ENCODE measurements at places on chromosomes 12 and 14. TPM values are rescaled to one million over a fixed set of nuclear protein-coding genes. Genes with fewer than 3 reads are reported as not detected.

DNA sequence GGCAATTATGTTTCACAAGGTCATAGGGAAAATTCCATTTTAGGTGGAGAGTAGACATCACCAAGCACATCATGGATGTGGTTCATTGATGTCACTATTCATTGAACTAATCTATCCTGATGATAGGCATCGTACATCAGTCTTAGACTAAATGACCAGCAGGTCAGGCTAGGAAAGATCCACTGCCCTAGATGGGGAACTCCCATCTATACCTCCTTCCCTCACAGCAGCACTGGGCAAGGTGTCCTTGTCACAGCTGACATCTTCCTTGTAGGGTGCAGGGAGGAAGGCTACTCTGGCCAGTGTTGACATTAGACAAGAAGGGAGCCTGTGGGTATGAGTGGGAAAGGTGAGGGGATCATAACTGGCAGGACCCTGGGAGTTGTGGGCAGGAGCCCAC, 63.8 kb upstream of the CAPRIN2 start:
- no peak for DNase-seq

The TAS2R43 gene
- total RNA-seq = 0.42 TPM

- no peak for DNase-seq
Measured at GRCh38 chr14:35158951-35159653, 36.8 kb downstream of the PRORP start.

- peak; percentile 76 for DNase-seq
Measured at GRCh38 chr12:56628671-56629458, 1.3 kb downstream of the BAZ2A start.

DNA sequence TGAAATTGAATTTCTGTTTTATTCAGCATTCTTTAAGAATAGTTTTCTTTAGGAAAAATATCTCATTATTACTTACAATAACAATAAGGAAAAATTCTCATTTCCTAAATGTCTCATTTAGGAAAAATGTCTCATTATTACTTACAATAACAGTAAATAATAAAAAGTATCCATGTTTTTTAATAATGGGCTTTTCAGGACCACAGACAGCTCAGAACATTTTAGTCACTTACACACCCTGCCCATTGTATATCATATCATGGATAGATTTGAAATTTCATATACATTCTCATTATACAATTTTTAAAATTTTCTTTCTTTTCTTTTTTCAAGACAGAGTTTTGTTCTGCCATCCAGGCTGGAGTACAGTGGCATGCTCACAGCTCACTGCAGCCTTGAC, 58.9 kb downstream of the ASCL1 start:
- no peak for DNase-seq

DNA sequence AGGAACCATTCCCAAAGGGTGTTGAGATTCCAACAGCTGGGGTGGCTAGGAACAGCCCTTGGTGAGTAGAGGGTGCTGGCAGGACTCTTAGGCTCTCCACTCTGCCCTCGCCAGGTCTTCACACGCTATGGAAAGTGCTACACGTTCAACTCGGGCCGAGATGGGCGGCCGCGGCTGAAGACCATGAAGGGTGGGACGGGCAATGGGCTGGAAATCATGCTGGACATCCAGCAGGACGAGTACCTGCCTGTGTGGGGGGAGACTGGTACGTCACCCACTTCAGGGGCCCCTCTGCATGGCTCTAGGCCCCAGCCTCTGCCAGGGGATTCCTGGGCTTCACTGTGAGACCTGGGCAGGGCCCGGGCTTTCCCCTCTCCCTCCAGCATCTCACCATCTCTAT, 8.0 kb upstream of the SMARCD1 start:
- DNase-seq = no peak

DNA sequence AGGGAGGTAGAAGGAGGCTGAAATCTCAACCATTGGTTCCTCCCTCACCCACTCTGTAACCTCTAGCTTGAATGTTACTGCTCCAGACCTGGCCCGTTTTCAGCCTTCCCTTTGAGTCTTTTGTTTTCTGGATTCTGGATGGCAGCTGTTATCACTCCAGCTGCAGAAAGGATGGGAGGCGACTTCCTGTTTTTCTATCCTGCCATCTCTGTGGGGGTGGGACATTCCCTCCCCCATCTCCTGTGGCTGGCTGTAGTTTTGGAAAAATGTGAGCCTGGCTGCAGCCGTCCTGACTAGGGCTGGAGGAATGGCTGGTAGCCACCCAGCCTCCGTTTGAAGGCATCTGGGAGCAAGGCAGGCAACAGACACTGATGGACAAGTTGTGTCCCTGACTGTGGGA, 2.9 kb upstream of the PPFIBP1 start:
- peak; percentile 9 for DNase-seq

GRCh38 chr12:12608557-12608957, 3.1 kb upstream of the CREBL2 start:
- DNase-seq = no peak

The KRT85 gene
- total RNA-seq = not detected

DNA sequence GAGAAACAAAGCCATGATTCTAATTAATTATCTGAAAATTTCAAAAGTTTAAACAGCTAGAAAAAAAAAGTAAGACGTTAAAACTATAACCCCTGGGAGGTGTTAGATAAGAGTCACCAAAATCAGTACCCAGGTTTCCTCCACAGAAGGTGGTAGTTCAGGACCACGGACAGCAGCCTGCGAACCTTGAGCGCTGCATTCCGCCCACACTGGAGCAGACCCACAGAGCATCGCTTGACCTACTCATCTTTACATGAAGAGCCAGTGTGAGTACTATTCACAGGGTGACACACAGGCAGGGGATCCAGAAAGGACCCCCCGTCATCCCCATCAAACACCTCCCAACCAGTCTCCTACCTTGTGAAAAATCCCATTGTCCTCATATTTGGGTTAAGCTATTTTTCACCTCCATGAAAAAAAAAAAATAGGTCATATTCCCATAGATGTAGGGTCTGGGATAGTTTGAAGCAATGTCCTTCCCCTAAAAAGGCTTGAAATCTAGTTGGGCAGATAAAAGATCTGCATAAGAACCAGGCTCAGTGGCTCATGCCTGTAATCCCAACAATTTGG, 8.8 kb upstream of the CHGA start:
- no peak for DNase-seq

GRCh38 chr14:62885451-62885850, 159.8 kb downstream of the KCNH5 start:
- DNase-seq = no peak

The CCDC175 gene
- total RNA-seq = 0.42 TPM

The NUBPL gene
- total RNA-seq = 13.5 TPM

GRCh38 chr12:4111010-4111409, 162.6 kb upstream of the CCND2 start:
- DNase-seq = no peak

GRCh38 chr12:54060975-54061778, 7.5 kb downstream of the HOXC4 start:
- DNase-seq = no peak

- DNase-seq = no peak
Measured at GRCh38 chr12:89701606-89702206, 6.9 kb downstream of the ATP2B1 start.

- no peak for DNase-seq
Measured at GRCh38 chr14:88352698-88353097, 29.6 kb upstream of the KCNK10 start.

- peak; percentile 30 for DNase-seq
Measured at GRCh38 chr14:104350463-104351185, 212.2 kb downstream of the KIF26A start.

The SYCP3 gene
- 0.15 TPM for total RNA-seq

The GPR137C gene
- total RNA-seq = 0.39 TPM

The CNIH1 gene
- 105 TPM for total RNA-seq

The GLT1D1 gene
- not detected for total RNA-seq

DNA sequence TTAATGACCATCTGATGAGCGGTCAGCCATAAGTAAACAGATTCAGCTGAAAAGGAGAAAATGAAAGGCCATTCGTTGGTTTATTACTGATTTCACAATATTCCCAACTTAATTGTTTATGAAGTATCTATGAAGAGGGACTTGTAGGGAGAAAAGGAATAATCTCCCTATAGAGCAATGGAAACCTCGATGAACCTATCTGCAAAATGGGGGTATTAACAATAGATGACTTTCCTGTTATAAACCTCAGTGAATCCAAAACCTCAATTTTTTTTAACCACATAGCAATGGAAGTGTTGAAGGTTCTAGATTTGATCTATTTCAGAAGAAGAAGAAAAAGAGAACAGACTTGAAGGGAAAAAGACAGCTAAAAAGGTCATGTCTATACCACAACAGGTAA, 2.0 kb downstream of the WIF1 start:
- DNase-seq = no peak

GRCh38 chr14:70803321-70804310, 5.7 kb downstream of the MAP3K9 start:
- no peak for DNase-seq

DNA sequence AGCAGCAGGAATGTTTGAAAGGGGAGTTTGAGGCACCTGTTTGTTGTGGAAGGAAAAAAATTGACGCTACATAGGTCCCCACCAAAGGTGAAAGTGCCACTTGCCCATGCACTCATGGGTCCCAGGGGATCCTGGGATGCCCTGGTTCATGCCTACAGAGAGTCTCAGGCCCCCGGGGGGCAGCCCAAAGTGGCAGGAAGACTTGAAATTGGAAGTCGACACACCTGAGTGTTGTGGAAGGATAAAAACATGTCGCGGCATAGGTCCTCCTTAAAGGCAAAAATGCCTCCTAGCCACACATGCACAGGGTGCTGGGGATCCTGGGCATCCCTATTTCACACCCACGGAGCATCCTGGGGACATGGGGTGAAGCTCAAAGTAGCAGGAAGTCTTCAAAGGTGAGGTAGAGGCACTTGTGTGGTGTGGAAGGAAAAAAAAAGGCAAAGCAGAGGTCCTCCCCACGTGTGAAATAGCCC, 576.1 kb downstream of the ALG10 start:
- DNase-seq = no peak

The SLC5A8 gene
- 0.06 TPM for total RNA-seq

The RNU4-1 gene
- 2,546 TPM for total RNA-seq

- DNase-seq = no peak
Measured at GRCh38 chr12:96093543-96094196, 58.3 kb upstream of the LTA4H start.

GRCh38 chr14:73771848-73772638, 57.9 kb upstream of the PNMA1 start:
- peak; percentile 80 for DNase-seq

The ACRBP gene
- total RNA-seq = 3.4 TPM

GRCh38 chr12:27614866-27615265, 81.4 kb upstream of the REP15 start:
- DNase-seq = no peak

GRCh38 chr14:21589317-21589716, 9.4 kb upstream of the OR10G3 start:
- no peak for DNase-seq

GRCh38 chr14:101965181-101965544, 790 bp downstream of the DYNC1H1 start:
- peak; percentile 81 for DNase-seq

DNA sequence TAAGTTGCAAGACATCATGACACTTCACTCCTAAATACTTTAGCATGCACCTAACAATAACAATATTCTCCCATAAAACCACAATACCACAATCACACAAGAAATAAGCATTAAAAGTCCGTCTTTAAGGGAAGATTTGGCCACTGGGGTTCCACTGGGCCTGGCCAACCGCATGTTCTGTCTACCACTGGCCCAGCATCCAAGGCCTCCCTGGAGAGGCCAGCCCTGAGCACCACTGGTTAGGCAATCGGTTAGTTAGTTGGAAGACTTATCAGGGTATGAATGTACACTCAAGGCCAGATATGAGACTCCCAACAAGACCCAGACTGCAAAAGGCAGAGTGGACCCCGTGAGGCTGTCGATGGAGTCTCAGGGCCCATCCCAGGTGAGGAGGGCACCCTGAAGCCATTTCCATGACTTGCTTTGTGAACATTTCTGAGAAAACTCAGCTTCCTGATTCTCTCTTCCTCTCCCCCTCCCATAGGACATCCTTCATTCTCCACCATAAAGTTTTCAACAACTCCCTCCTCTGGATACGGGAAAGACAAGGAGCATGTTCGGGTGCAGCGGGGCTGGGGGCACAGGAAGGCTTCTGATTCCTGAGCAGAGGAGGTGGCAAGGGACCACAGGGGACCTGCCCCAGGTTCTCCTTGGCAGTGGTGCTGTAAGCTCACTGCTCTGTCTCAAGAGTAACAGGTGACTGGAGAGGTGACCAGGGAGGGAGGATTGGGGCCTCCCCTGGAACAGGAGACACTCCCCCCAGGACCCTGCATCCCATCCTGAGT, 5.9 kb downstream of the PXN start:
- DNase-seq = no peak

DNA sequence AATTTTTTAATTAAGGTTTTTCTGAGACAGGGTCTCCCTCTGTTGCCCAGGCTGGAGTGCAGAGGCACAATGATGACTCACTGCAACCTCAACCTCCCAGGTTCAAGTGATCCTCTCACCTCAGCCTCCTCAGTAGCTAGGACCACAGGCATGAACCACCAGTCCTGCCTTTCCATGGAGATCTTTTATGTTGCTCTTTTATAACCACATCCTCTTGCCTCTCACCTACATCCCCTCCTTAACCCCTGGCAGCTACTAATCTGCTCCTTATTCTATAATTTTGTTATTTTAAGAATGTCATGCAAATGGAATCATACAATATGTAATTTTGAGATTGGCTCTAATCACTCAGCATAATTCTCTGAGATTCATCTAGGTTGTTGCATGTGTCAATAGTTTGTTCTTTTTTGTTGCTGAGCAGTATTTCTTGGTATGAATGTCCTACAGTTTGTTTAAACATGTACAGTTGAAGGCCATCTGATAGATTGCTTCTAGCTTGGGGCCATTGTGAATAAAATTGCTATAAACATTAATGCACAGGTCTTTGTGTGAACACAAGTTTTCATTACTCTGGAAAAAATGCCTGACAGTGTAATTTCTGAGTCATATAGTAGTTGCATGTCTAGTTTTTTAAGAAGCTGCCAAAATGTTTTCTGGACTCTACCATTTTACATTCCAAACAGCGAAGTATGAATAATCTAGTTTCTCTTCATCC, 249.2 kb upstream of the AMIGO2 start:
- no peak for DNase-seq

DNA sequence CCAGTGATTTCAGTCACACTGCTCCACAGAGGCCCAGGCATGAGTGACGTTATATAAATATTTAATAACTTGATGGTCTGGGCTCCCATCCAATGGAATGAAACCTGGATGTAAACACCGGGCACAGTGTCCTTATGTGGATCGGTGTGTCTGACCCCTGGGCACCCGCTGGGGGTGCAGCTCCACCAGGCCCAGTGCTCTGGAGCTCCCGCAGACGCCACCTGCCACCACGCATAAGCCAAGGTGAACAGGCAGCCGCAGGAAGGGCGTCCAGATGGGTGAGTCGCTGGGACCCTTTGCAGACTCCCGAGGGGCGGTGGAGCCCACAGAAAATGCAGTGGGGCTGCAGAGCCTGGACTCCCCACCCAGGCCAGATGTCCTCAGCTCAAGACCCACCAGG, 121.6 kb downstream of the SCARB1 start:
- no peak for DNase-seq

- DNase-seq = no peak
Measured at GRCh38 chr12:12147111-12147510, 76.4 kb downstream of the BCL2L14 start.

The TGM1 gene
- total RNA-seq = 2.9 TPM

- no peak for DNase-seq
Measured at GRCh38 chr14:71751264-71751663, 181.0 kb upstream of the RGS6 start.
